NCI-H2171 treated with DMSO at 0.1 percent for 48 hours (cell line): ENCODE measurements at places on chromosomes 1 and 21.

GRCh38 chr1:108504447-108504846 lies 54.3 kb downstream of the NBPF6 start:
- no peak for DNase-seq

DNA sequence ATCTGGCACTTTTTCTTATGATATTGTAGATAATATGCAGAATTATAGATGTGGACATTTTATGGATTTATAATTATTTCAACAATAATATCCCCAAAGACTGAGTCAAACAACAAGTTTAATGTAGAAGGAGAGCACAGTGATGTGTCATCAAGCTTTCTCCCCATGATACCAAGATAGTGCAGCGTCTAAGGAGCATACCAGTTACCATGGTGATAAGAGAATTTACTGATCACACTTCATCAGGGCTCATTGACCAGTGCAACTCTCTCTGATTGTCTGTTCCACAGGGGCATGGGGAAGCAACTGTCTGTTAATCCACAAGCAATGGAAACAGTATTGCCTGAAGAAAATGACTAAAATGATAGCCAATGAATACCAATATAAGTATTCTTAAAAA lies 209.6 kb upstream of the DPYD start:
- DNase-seq, result no peak

DNA sequence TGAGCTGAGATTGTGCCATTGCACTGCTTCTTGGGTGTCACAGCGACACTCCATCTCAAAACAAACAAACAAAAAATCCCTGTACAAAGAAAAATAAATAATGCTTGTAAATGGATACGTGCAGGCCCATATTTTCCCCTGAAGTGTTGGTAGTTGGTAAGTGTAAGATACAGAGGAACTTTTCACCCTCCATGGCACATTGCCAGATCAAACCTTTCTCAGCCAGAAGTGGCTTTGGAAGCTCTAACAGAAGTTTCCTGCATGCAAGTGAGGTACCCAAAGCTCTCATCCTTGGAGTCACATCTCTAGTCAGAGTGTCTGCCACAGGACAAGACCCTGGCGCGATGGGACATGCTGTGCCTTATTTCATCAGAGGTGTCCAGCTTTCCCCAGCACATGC lies 7.3 kb downstream of the NDUFV3 start:
- DNase-seq, result no peak

GRCh38 chr1:212953321-212953720 lies 3.0 kb downstream of the VASH2 start:
- DNase-seq, result no peak

- peak; percentile 83 for DNase-seq
Measured at GRCh38 chr1:151457911-151458801, 1.1 kb downstream of the POGZ start.

DNA sequence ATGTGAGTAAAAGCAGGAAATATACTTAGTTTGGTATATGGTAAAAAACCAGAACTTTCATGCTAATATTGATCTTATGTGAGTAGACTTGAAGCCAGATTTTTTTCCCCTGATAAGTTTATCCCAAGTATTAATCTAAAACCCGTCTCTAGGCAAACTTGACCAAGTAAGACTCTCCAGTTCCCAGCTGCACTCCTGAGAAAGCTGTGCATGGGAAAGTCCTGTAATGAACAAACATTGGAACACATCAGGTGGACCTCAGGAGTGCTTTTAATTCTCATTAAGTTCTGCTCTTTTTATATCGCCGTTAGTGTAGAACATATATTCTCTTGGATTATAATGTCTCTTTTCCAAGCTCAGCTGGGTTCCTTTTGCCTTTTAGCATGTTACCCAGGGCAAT lies 105.0 kb downstream of the CD247 start:
- no peak for DNase-seq

DNA sequence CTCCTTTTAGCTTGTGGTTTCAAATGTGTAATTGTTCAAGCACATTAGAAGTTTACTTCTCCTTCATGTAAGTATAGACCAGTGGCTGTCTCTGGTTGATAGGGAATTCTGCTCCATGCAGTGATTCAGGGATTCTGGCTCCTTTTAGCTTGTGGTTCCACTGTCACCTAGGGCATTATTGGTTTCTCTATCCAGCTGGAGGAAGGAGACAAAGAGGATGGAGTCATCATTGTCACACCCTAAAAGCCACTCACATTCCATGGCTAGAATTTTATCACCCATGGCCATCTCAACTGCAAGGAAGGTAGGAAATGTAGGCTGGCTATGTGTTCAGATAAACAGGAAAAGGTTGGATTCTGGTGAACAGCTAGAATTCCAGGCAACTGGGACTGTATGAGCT lies 131.2 kb downstream of the URB2 start:
- DNase-seq, result no peak

- DNase-seq, result no peak
Measured at GRCh38 chr1:201220388-201220715, 29.7 kb downstream of the IGFN1 start.

DNA sequence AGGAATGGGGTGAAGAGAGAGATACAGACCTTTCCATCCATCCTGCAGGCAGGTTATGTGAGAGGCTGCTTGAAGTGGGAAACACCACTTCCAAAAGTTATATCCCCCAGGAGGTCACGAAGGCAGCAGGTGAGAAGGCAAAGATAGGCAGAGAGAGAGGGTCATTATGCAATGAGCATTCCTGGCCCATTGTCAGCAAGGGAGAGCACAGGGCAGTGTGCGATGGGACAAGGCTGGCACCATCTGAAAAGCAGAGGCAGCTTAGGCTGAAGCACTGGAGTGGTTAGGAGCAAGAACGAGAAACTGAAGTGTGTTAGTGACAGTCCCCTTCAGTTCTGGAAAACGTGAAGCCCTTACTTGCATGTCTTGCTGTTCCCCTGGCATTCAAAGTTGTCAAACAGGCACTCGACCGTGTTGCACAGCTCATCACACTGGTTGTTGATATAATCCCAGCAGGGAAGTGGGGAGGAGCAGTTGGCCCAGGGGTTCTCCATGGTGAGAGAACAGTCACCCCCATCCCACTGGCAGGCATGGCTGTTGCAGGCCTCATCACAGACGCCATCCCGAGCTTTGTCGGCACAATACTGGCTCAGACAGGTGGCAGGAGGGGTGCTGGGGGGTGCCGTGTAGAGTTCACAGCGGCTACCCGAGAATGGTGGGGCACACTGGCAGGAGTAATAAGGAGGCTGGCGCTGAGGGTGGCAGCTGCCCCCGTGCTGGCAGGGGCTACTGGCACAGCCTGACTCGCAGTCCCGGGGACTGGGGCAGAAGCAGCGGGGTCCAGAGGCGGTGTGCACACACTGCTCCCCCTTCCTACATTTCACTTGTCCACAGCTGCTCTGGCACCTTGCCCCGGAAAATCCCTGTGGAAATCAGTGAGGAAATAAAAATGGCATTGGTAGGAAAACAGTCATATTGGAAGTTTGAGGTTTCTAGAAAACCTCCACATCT lies 28.9 kb upstream of the ADAM30 start:
- DNase-seq, result no peak

DNA sequence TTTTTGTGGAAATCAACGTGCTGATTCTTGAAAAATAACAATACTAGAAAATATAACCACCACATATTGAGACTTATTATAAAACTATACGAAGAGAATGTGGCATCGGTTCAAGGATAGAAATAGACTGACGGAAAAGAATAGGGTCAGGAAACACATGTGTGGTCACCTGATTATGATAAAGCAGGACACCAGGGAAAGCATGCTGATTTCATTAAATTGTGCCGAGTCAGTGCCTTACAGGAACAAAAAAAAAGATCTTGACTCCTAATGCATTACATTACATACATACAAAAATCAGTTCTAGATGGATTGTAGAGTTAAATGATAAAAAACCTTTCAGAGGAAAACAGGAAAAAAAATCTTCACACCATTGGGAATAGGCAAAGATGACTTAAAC lies 43.5 kb upstream of the SERPINC1 start:
- DNase-seq, result no peak

DNA sequence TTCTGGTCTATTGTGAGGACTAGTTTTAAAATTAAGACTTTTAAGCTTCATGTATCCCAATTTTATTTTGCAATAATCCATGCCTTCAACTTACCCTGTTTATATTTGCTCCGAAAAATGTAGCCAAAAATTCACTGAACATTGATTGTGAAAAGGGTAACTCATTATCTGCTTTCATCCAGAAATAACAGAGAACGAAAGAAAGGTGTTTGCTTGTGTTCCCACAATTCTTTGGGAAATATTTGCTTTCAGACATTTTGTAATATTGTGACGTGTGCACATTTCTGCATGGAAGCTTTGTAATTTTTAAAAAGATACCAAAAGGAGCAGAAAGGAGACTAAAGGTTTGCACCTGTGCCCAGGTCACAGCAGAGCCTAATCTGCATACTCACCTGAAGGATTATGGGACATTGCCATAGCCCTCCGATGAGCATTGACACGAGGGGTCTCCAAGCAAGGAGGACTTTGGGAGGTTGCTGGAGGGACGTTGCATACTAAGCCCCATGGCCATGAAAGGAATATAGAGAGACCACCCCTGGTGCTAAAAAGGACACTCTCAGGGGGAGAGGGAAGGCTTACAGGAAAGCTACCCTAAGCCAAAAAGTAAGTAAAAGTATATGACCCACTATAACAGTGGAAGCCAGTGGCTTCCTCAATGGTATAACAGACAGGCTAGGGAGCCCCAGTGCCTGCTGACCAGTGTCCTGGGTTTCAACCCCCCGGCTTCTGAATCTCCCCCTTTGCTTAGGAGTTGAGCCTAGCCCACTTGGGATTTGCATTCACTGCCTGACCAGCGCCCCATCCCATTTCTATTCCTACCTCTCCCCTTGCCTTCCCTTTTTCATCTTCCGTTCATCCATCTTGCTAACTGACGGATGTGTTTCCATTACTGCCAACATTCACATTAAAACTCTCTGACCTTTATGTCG lies 148.6 kb upstream of the ZC3H12A start:
- DNase-seq, result peak; percentile 42

DNA sequence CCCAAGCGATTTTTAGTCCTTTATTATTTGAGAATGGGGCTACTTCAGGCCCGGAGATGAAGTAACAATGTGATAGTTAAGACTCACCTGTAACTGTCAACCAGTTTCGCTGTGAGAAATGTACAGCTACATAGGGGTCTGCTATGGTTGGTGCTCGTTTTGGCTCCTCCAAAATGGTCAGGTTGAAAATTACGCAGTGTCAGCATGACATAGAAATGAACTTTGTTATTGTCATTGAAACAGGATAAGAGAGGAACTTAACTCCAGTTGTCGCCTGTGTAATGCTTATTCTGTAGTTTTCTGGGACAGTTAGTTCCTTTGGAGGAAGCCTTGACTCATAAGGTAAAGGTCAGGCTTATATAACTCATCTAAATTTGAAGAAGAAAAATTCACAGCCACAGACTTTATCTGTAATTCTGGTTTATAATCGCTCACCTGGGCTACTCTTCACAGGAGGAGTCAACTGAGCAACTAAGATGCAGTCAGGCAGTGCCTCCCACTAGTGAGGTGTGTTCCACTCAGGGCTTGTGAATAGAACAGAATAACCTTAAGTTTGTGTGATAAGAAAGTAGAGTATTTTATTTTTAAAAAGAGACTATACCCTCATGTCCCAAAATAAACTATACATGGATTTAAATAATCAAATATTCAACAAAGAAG lies 130.9 kb downstream of the CD247 start:
- DNase-seq, result no peak

DNA sequence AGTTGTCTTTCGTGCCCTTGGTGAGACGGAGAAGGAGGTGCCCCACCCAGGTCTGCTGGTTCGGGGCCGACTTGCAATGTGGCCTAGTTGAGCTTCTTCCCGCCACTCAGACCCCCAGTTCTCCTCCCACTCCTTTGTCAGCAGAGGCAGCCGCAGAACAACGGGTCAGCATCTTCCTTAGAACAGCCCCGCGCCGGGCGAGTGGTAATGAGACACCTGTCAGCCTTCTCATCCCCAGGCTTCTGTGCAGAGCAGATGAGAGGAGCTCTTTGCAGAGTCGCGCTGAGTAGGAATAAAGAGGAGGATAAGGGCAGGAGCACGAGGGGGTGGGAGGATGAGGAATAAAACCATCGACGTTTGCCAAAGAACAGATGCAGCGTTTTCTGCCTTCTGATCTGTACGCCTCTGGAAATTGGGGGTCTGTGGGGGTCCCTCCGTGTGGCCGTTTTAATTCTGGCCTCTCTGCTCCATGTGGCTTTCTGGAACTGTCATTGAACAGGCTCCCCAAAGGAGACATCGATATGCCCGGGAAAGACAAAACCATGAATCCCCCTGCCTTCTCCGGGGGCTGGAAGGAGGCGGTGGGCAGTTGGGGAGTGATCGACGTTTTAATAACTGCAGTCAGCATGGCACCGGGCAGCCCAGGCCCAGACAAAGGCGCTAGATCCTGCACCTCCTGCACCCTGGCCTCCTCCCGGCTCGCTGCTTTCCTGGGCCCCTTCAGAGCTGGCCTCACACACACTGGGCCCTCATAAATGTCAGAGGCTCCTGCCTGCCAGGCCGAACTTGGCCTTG lies 27.5 kb upstream of the IGSF21 start:
- DNase-seq, result peak; percentile 16

DNA sequence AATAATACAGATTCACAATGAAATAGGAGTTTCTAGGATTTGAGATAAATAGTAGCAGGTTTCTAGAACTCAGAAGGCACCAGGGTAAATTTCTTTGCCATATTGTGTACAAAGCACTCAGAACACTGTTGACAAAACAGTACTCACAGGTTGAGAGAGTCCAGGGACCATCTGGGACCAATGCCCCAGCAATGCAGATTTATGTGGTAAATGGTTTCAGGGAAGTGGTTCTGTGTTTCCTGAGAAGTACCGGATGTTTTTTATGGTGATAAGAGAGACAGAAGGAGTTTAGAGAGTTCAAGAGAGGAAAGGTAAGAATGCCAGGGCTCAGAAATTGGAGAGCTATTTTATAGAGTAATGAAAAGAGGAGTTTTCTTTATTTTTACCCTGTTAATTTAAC lies 29.6 kb upstream of the DIPK1A start:
- peak; percentile 74 for DNase-seq
